ENCODE measurements at places on chromosomes 6 and 20.

DNA sequence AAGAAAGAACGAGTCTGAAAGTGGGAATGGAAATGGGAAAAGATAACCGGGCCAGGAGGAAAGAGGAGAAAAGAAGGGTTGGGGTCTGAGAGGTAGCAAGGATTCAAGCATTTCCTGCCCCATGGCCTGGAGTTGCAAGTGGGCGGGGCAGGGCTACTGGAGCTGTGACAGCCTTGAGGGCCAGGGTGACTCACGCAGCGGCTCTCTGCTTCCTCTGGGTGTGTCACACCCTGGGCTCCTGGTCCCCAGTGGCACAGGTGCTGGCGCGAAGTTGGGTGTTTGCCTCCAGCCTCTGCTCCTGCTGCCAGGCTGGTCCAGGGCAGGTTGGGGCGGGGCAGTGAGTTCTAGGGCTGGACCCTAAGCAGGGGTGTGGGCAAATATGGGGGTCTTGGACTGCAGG is 3.3 kb upstream of the ULBP3 start:
- DNase-seq: no peak

DNA sequence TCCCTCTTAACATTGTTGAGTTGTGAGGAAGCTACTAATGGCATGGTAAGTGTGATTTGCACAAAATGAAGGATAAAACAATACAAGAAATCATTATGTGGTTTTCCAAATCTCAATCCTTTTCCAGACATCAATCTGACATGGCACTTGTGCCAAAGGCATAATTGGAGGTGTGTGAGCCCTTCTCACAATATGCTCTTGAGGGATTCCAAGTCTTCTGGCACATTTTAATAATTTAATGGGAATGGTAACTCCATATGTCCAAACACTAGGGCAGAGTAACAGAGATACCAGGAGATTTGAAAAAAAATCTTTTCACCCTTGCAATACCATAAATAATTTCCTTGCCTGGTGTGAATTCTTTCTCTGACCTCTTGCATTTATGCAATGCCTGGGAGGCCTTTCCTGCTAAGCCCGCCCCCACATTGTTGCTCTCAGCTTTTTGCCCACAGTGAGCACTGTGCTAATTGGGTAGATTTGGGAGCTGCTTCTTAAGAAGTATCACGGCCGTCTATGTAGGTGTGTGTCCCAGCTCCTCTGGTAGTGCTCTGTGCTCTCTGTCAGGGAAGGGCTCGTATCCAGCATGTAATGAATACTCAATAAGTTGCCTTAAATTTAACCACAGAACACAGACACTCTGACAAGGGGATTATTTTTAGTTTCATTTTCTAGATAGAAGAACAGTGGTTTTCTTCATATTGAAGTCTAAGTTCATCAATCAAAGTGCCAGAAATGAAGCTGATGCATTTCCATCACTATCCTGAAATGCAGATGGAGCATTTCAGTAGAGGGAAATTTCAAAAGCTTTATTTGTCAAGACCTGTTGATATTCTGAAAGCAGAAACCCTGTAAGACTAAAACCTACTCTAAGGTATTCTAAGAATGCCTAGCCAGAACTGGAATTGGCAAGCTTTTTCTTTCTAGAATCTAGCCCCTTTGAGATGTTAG is 54.4 kb upstream of the CEP85L start:
- no peak for DNase-seq

- no peak for DNase-seq
Measured at GRCh38 chr6:5279891-5280338, 18.6 kb downstream of the FARS2 start.

DNA sequence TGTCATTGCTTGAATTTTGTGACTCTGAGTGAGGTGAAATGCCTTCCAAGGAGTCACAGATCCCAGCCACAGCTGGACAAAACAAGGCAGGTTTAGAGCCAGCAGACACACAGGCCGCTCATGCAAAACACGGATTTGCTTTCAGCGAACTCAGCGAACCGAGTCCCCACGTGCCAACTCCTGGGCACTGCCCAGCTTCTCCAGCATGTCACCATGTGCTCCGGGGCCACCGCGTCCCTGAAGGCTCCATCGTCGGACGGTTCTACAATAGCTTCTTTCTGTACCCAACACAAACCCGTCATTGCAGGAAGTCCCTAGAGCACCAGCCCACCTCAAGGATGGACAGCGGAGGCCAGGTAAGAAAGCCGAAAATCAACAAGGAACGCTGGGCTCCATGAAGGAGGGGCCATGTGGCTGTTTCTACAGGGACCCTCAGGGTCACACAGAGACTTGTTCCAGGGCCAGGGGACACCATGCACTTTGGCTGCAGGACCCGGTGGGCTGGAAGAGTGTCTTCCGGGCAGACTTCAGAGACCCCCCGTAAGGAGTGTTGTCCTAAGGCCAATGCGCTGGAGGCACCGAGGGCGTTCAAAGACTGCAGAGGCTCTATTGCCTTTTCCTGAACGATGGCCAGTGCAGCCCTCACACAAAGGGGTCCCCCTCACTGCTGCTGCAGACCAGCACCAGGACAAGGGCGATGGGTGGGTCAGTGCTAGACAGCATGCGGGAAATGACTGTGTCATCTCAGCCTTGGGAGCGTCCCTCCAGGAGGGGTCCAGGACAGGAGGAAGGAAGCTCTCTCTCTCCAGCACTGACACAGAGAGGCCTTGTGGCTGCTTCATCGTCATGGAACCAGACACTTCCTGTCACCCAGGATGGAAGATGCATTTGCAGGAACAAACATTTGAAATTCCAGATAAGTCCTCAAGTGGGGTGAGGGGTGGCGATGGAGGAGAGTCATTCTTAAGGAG is 19.8 kb downstream of the DACT2 start:
- no peak for DNase-seq

DNA sequence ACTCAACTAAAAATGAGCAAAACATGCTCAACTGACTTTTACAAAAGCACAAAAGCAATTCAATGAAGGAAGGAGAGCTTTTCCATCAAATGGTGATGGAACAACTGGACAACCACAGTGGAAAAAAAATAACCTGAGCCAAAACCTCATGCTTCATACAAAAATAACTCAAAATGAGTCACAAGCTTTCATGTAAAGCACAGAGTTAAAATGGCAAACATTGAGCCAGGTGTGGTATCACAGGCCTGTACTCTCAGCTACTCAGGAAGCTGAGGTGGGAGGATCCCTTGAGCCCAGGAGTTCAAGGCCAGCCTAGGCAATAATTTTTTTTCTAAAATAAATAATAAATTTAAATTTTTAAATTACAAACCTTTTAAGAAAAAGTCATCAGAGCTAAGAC is 18.4 kb upstream of the HLA-G start:
- no peak for DNase-seq

- DNase-seq: no peak
Measured at GRCh38 chr6:15474196-15474595, 188.6 kb downstream of the DTNBP1 start.

GRCh38 chr20:43878776-43879175 is 35.9 kb upstream of the TOX2 start:
- no peak for DNase-seq

DNA sequence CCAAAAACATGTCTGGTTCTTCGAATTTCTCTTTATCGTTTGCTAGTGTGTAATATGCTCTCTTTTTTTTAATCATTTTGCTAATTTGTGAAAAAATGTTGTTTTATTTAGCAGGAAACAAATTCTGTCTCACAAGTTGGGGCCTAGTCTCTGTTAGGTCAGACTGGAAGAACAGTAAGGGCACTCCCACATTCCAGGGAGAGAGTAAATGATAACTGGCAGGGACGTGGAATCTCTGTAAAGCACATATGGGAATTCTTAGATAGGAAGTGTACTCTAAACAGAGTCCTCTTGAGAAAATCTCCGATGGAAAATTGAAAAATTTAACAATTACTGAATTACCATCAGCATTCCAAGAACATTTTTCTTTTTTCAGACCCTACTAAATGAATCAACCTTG is 16.4 kb upstream of the CCDC28A start:
- no peak for DNase-seq

- no peak for DNase-seq
Measured at GRCh38 chr6:118280210-118280609, 267.9 kb upstream of the PLN start.

DNA sequence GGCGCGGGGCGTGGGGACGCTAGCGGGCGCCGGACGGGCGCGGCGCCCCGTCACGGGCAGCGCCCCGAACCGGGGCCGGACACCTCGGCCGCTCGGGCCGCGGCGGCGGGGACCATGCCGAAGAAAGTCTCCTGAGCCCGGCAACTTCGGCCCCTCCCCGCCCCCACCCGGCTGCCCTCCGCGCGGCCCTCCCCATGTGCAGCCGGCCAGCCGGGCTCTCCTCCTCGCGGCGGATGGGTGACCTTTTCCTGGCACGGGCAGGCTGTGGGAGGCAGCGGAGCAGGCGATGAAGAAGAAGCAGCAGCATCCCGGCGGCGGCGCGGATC is 278 bp downstream of the UST start:
- no peak for DNase-seq

GRCh38 chr20:33443006-33443511 is 504 bp downstream of the SNTA1 start:
- DNase-seq: no peak

- no peak for DNase-seq
Measured at GRCh38 chr6:85669735-85670194, 27.1 kb upstream of the SYNCRIP start.

GRCh38 chr20:47770935-47771334 is 14.3 kb downstream of the SULF2 start:
- DNase-seq: no peak
